ENCODE measurements at places on chromosomes 12 and 14.

DNA sequence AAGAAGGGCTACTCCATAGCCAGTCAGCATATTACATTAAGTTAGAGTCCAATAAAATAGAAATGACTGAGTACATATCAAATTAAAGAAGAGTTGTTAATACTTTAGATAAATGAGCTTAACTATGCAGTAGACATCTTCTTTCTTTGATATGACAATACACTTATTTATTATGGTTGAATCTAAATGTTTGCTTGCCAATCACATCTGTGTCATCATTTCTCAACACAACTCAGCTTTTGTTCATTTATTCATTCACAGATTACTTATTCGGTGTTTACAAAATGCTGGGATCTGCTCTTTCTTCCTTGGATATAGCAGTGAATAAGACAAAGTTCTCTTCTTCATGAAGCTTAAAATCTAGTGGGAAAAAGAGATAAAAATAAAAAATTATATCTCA is 614.6 kb upstream of the ATP2B1 start:
- no peak for DNase-seq

DNA sequence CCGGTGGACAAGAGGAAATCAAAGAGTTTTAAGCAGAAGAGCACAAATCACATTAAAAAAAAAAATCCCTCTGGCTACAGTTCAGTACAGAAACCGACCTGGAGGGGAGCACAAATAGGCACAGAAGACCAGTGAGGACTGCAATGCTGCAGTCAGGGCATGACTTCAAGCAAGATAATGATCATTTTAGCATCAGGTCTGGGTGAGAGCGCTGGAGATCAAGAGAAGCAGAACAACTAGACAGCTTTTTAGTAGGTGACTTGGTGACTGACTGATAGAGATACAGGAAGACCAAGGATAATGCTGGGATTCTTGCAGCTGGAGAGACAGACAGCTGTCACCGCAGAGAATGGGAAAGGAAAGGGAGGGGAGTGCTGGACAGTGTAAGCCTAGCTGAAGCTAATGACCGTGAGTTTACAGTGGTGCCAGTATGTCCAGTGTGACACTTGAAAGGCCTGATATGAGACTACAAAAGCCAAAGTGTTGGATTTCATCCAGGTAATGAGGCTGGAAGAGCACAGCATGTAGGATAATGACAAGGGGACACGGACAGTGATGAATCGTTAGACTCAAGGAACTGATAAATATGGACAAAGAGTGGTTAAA is 5.6 kb downstream of the NFYB start:
- no peak for DNase-seq

DNA sequence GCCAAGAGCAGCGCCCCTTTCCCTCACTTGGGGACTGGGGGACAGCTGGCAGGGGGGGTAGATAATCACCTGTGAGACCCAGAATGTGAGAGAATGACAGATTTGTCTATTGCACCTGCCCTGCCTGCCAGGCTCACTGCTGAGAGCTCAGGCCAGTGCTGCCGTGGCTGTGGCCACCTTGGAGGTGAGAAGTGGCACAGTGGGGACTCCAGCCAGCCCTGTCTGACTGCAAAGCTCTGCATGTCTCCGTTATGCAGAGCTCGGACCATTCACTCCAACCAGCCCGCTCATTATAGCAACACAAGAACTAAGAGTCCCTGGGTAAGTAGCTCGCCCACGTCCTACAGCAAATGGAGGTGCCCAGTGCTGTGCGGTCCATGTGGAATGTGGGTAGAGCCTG is 88.8 kb downstream of the DICER1 start:
- DNase-seq: no peak

GRCh38 chr12:91215940-91216454 is 33.4 kb upstream of the DCN start:
- DNase-seq: no peak

DNA sequence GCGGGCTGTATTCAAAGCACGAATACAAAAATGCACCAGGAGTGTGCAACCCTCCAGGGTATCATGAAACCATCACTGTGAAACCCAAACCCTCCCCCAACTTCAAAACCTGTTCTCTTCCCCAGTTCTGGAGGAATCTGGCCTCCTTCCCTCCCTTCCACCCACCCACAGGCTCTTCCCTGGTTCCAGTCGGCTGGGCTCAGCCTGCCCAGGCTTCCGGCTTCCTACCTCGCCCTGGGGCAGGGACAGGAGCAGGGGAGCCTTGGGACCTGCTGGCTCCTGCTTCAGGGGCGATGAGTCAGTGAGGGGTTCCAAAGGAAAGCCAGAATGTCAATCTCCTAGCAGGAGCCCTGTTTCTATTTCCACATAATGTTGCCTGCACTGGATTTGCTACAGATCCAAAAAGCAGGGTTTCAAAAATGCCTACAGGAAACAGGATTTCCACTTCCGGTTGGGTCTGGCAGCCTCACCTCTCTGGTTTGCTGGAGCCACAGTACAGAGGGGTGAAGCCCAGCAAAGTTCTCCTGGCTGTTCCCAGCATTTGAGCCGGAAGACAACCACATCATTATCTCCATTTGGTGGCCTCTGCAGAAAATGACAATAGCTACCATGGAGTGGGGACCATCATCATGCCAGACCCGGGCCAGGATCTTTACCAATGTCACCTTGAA is 278.3 kb downstream of the DPF3 start:
- no peak for DNase-seq

DNA sequence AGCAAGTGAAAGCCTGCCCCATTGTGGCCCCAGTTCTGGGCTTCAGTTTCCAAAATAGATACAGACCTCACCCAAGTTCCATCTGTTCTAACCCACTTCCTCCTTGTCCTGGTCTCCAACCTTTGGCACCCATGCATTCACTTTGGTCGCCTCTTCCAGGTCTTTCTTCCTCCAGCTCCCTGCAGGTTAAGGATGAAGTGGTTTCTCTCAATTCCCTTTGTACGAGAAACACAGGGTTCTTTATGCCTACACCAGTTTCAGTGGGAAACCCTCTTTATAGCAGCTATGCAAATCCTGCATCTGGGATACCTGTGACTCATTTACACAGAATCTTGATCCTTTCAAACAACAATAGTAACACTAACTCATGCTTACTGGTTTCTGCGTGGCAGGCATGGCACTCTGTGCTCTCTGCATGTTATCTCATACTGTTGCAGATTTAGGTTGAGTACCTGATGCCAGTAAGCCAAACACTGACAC is 110.6 kb upstream of the AMIGO2 start:
- no peak for DNase-seq

DNA sequence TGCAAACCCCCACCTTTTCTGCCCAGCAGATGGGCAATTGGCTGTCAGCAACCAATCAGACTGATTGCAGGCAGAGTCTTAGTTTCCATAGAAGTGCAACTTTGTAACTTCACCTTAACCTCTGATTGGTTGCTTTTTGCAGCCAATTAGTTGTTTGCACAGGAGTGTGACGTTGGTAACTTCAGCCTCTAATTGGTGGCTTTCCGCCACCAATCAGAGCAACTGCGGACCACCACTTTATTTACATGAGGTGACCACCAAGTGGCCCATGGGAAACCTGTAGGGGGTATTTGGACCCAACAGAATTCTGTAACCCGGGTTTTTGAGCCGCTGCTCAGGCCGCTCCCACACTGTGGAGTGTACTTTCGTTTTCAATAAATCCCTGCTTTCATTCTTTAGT is 32.3 kb downstream of the CDKN1B start:
- no peak for DNase-seq

DNA sequence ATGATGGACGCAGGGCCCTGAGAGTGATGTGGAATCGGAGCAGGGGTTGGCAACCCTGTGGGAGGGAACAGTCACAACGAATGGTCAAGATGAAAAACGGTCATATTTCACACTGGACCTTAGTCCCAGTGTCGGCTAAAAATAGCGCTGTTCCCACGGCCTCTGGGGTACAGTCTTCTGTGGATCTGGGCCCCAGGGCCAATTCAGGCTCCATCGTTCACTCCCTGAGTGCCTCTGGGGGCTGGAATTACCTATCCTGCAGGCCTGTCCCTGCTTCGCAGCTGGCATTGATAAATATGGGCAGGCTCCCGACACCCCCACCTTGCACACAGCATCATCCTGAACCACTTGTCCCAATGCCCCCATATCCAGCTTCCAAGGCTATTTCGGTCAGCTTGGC is 18.6 kb downstream of the GSC start:
- no peak for DNase-seq

DNA sequence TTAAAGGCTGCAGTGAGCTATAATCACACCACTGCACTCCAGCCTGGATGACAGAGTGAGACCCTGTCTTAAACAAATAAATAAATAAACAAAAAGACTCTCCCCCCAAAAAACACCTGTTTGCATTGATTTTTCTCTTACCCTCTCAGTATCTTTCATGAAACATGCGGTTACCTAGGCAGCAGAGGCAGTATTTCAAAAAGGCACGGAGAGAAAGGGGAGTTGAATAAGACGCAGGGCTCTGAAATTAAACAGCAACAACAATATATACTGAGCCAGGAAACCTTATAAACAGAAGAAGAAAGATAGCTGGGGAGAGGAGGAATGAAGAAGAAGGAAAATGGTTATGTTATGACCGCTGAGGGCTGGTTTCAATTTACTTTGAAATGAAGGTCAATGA is 277.6 kb downstream of the BTG1 start:
- DNase-seq: no peak

DNA sequence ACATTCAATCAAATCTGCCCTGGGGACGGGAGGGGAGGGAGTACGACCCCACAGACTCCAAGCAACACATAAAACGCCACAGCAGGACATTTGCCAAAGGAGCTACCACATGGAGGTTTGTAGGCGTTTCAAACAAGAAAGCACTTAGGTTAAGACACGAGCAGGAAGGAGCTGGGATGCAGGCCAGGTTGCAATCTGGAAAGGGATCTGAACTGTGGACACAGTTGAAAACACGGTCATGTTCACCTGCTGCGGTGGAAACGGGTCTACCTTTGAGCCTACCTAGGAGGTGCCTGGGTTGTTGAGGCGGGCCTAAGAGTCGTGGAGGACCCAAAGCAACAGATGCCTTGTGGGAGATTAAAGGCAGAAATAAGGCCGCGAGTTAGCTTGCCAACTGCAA is 18.4 kb downstream of the PRKAB1 start:
- no peak for DNase-seq

- DNase-seq: no peak
Measured at GRCh38 chr14:88470542-88471440, 84.0 kb downstream of the PTPN21 start.

- DNase-seq: no peak
Measured at GRCh38 chr12:96258104-96258961, 64.2 kb downstream of the ELK3 start.

DNA sequence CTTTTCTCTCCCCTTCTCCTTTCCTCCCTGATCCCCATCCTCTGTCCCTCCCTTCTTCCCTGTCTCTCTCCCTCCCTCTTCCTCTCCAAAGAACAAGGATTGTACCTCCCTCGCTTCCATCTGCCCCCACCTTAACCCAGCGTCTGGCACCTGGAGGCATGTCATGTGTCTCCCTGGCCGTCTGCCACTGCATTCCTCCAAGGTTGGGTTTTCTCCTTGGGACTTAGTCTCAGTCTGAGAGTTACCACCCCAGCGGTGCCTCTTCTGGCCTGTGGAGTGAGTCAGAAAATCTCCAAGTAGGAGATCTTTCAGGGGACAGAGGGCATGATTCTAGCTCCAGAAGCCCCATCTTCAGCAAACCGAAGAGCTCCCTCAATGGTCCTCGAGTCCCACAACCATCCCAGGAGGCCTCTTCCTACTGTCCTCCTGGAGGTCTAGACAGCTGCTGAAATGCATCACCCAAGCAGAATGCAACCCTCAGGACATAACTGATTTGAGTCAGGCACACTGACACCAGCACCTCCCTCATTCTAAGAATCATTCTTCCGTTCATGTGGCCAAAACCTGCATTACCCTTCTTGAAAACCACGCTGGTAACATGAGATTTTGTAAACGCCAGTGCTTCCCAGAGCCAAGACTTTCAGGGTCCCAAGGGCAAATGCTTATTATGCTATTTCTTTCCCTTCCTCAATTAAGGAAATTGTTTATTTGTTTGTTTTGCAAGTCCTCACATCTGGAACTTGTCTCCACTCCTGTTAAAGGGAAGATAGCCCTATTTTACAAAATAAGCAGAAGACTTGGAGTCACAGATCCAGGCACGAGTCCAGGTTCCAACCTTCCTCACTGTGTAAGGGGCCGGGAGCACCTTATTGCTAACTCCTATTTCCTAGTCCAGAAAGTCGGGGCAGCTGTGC is 463.2 kb downstream of the BCL11B start:
- no peak for DNase-seq

GRCh38 chr12:29026419-29026818 is 122.7 kb upstream of the FAR2 start:
- DNase-seq: no peak

DNA sequence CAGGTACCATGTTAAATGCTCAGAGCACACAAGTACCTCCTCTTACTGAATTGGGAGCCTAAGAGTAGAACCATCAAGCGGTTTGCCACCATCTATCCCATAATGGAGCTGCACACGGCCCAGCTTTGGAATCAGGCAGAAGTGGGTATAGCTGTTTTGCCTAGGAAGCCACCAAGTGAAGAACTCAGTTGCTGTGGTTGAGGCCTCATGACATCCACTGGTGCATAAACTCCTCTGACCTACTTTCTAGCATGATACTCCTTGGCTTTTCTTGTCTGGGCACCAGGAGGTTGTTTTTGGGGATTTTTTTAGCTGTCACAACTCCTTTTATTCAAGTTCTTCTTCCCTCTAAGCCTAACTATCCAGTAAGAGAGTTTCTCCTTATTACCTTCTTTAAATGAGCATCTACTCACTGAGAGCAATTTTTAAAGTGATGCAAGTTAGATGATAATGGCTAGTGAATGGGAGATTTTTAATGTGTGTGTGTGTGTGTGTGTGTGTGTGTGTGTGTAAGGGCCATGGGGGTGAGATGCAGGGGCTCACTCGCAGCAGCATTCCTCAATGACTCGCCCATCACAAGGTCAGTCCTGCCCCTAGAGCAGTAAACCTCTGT is 20.9 kb upstream of the KRAS start:
- DNase-seq: no peak

- no peak for DNase-seq
Measured at GRCh38 chr12:12803186-12803585, 10.0 kb upstream of the DDX47 start.

- DNase-seq: no peak
Measured at GRCh38 chr12:88433997-88434703, 146.1 kb downstream of the KITLG start.

DNA sequence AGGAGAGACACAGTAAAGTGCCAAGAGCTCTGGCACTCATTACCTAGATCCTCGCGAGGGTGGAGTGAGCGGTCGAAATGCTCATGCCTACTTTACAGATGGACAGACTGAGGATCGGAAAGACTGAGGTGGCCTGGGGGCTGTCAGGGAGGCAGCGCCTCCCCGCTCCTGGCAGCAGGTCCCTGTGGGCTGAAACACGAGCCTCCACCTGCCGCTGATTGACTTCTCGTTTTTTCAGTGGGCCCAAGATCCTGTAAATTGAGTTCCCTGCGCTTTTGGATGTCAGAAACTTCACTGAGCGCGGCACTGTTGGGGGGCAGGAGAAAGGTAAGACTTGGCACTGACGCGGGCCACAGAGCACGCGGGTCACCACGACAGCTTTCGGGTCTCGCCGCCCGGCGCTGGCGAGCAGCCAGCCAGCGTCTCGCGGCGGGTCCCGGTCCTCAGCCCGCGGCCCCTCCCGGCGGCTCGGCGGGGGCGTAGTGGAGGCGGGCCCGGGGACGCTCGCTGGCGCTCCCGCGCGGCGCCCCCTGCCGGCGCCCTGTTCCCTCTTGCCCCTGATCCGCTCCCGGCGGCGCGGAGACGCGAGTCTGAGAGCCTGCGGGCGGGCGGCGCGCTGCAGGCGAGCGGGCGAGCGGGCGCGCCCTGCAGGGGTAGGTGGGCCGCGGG is 552 bp upstream of the SCN8A start:
- DNase-seq: peak; percentile 76

Measured in left renal cortex interstitium (tissue), 4 donors.